ENCODE measurements at places on chromosomes 16 and 17.

DNA sequence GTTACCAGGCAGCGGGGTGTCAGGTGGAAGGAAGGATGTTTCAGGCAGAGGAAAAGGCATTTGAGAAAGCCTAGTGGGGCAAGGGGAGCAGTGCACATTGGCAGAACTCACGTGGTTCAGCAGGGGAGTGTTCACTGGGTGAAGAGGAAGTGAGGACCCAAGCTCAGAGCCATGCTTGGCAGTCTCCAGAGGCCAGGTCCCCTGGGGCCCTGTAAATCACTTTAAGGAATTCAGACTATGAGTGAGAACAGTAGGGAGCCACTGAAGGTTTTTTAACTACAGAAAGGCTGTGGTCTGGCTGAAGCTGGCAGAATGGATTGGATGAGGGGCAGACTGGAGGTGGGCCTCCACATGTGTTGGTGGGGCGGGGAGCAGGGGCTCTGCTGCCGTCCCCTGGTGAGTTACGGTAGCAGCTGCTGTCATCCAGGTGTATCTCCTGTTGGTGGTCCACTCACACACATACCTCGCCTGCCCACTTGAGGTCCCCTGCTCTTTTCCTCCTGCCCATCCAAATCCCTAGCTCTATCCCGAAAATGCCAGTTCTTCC lies 5.1 kb downstream of the CLEC16A start:
- no peak for DNase-seq

GRCh38 chr17:38698760-38699159 lies 6.3 kb upstream of the MLLT6 start:
- no peak for DNase-seq

DNA sequence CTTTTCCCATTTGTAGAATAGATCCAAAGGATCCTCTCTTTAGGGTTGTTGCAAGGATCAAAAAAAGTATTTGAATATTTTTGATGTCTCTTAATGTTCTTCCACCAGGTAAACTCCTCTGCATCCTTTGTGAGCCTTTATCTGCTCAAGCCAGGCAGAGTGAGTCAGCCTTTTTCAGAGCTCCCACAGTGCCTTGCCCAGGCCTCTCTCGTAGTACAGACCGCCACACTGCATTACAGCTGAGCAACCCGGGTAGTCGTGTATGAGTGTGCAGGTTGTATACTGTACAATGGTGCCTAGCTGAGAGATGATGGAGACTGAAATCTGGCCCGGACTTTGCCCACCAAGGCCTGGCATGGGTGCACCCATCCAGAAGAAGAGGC lies 20.9 kb downstream of the RHBDL3 start:
- no peak for DNase-seq

DNA sequence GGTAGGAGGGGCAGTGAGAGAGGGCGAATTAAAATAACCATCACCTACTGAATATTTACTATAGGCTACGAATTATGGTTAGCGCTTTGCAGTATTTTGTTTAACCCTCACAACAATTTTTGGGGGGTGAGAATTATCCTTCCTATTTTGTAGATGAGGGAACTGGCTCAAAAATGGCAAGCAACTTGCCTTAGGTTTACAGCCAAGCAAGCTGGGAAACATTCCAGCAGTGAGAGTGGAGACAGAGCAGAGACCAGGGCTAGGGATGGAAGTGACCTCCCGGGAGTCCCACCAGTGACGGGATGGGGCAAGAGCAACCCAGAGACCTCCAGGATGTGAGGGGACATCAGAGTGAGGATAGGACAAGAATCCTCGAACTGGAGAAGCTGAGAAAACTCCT lies 352 bp upstream of the VMO1 start:
- no peak for DNase-seq

Measured in left renal pelvis (tissue), 4 donors.